ENCODE measurements at places on chromosomes 1 and 21.

GRCh38 chr21:34343347-34343746 lies 20.5 kb upstream of the KCNE2 start:
- DNase-seq: no peak

DNA sequence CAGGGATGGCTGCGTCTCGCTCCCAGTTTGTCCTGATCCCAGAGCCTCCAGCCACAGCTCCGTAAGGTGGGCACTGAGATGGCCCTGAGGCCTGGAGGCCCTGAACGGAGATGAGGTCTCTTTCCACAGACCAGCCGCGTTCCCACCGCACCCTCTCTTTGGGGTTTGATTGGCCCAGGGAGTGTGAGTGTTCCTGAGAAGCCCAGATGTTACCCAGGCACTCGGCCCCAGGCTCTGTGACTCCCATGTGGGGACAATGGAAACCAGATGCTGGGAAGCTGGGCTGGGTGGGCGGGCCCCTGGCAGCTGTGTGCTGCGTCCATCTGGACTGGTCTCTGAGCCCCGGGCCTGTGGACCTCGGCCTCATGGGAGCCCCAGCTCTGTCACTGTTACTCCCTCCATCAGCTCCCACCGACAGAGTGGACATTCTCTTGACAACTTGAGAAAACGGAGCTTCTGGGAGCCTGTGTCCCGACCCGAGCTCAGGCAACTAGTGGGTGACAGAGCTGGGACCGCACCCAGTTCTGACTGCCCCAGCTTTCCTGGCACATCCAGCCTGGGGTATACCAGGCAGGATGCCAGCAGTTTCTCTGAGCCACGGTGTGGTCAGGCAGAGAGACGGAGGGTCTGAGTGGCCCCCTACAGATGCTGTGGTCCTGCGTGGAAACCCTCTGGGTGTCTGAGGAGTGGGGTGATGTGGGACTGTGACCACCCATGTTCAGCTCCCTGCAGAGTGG lies 9.8 kb upstream of the COL6A1 start:
- DNase-seq: no peak

DNA sequence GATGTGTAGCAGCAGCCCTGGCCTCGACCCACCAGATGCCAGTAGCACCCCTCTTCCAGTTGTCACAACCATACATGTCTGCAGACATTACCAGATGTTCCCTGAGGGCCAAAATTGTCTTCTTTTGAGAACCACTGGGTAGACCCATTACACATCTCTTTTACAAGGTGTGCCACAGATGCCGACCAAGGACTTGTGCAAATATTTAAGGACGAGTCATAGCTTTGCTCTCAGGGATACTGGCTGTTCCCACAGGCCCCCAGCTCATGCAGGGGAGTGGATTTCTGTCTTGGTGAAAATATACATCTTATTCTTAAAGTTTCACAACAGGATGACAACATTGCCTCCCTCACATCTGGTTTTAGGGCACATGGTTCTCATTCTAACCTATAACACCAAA lies 59.4 kb upstream of the ZBTB18 start:
- DNase-seq: no peak

DNA sequence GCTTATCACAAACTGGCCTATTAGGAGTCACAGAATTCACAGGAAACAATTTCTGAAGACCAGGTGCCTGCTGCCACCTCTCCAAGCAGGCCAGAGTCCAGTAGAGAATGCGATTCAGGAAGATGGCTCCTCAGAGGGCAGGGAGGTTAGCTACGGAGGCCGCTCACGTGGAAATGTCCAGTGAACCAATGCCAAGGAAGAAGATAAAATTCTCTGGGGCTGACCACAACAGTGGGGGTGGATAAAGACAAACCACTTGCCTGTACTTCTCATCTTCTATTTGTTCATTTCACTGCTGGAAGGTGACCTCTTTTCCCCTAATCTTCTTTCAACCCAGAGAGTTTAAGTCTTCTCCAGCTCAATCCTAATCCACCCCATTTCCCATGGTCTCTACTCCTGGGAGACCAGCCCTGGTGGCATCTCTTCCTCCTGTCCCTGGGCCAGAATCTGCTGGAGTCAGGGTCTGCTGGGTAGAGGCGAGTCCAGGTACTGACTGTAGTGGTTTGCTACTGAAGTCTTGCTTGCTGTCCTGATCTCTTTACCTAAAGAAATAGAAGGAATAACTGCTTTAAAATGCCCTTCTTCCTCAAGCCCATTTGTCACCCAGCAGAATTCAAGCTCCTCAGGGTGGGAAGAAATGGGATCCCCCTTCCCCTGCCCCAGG lies 3.2 kb downstream of the PSRC1 start:
- DNase-seq: no peak

DNA sequence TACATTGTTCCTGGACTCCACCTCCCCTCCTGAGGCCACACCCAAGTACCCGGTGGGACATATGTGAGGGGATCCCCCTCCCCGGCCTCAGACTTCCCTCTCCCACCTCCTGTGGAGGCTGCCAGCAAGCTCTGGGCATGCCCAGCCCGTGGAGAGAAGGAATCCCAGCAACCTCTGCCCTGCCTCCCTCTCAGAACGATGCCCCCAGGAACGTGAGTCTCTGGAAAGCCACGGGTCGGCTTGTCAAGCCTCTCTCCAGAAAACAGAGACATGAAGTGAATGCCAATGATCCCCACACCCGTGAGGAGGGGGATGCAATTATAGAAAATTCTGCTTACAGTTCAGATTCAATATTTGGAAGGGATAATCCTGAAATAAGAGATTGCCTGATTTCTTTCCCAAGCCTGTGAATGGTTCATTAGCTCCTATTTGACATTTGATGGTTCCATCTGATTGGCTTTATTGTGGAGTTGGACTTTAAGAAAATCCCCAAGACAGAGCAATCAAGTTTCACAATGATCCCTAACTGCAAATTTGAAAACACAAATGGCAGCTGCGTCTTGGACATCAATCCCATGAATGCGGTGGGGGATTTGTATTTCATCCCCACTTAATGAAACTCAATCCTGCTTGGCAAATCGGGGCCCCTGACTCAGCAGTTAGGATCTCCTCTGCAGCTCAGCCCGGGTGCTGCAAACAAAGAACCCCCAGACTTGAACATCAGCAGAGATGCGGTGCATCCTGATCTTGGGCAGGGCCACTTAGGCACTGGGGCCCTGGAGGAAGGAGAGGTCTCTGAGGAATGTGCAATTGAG lies 9.1 kb upstream of the GUCA2B start:
- no peak for DNase-seq

DNA sequence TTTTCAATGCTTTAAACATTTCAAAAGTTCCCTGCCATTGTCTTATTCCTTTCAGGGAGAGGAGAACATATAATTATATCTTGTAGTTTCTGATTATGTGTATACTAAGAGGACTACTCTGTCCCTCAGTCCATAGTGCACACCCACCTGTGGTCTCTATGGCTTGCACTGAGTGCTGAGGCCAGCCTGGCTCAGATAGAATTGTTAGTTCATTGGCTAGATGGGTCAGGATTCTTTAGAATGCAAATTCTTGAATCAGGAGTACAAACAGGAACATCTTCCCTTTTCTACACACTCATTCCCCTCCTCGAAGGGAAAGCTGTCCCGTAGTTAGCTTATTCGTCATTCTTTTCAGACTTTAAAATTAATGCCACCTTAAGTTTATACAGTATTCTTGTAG lies 8.2 kb downstream of the BACH1 start:
- DNase-seq: no peak

- no peak for DNase-seq
These were observed 19.5 kb downstream of the FAAH start for GRCh38 chr1:46413596-46413985.
